Fibroblast of skin of left biceps (primary cell): ENCODE measurements at places on chromosomes 13 and 19.

GRCh38 chr19:51224163-51224641, 678 bp upstream of the CD33 start:
- DNase-seq = no peak

DNA sequence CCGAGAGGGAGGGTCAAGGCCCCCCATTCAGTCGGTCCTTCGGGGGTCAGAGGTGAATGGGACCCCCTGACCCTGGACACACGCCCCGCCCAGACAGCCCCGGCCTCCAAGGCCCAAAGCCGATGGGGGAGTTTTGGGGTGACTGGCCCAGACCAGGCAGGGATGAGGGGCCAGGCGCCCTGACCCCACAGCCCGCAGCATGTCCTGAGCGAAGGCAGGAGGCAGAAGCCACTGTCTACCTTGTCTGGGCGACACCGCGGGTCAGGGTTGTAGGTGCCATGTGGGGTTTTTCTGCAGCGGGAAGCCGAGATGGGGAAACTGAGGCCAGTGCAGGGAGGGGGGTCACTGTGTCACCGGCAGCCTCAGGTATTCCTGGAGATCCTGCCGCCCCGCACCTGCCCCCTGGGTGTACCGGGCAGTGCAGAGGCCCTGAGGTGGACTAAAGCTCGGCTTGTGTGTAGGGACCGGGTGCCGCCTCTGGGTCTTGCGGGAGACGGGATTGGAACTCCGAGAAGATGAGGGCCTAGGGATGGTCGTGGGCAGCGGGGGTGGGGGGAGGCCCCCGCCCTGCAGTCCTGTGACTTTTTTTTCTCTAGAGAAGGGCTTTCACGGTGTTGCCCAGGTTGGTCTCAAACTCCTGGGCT, 8.5 kb downstream of the ARID3A start:
- DNase-seq = no peak

GRCh38 chr13:98482476-98483444, 94.1 kb downstream of the STK24 start:
- no peak for DNase-seq

- DNase-seq = no peak
Observed at GRCh38 chr13:73717632-73718031, 416.6 kb downstream of the KLF12 start.
